ENCODE measurements at places on chromosomes 4 and X. TPM values are rescaled to one million over a fixed set of nuclear protein-coding genes. Genes with fewer than 3 reads are reported as not detected.

The ARSJ gene
- not detected for total RNA-seq

The FHL1 gene
- total RNA-seq = 7.5 TPM

The AMTN gene
- total RNA-seq = not detected

The PNMA3 gene
- 1.1 TPM for total RNA-seq

The CDKL2 gene
- 0.27 TPM for total RNA-seq

The GPRIN3 gene
- 15.6 TPM for total RNA-seq

The TECRL gene
- total RNA-seq = not detected

The KLHL4 gene
- total RNA-seq = 0.28 TPM

DNA sequence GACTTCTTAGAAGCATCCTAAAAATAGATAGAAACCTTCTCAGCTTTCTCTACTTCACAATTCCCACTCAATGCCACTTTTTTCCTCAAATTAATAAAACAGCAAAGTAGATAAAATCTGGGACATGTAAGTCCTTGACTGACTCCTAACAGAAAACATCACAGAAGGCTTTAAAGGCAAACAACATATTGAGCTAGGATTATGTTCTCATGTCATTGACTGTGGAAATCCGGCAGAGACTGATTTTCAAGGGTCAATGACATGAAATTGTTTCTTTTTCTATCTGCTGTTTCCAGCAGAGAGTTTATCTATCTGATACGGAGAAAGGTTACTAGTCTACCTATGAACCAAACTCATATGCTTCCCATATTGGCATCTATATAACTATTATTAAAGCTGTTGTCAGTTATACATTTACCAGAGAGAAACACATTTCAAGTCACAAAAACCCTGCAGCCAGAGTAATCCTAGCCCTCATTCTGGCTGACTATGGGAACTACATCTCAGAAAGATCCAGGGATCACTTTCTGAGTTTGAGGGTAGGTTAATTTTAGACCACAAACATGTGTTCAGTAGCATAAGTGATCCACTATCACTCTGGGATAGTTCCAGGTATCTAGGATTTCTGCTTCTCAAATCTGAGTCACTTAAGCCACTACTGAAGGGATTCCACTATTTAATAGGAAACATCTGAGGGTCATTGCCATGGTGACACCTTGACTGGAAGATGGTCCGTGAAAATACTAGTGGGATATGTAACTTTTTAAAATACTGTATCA is 147.6 kb downstream of the PPP3CA start:
- no peak for DNase-seq

DNA sequence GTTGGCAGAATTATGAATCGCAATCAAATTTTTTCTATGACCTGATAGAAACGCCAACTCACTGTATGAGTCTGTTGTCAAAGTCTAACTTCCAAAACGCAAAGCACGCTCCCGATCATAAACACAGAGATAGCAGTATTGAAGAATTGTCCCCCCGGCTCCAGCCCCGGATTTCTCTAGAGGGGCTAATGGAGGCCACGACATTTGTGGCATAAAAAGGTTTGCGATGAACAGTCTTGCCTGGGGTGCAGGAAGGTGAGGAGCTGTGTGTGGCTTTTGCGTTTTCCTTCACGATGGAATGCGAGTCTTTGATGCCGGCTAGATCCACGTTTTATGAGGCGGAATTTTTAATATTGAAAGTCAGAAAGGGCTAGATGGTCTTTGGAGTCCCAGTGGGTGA is 183.0 kb downstream of the CRLF2 start:
- no peak for DNase-seq

- no peak for DNase-seq
Observed at GRCh38 chr4:40185830-40186664, 10.8 kb upstream of the RHOH start.

GRCh38 chr4:150141756-150142155 is 63.5 kb downstream of the DCLK2 start:
- DNase-seq = no peak

- DNase-seq = no peak
Observed at GRCh38 chr4:12499693-12500092, 984.4 kb downstream of the RAB28 start.

DNA sequence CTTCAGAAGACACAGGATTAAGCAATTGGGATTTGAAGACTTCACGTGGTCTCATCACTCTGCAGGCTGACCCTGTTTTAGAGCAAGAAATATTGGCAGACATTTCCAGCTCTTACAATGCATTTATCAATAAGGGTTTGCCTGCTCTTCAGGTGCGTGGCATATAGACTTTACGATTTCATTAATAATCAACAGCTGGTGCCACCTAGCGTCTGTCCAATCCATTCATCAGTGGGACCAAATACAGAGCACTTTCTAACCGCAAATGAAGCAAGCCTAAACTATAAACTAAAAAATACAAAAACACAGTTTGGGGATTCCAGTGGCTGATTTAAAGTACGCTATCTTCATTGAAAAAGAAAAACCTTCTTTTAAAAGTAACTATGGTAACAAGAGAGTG is 125.4 kb upstream of the DMD start:
- DNase-seq = no peak

DNA sequence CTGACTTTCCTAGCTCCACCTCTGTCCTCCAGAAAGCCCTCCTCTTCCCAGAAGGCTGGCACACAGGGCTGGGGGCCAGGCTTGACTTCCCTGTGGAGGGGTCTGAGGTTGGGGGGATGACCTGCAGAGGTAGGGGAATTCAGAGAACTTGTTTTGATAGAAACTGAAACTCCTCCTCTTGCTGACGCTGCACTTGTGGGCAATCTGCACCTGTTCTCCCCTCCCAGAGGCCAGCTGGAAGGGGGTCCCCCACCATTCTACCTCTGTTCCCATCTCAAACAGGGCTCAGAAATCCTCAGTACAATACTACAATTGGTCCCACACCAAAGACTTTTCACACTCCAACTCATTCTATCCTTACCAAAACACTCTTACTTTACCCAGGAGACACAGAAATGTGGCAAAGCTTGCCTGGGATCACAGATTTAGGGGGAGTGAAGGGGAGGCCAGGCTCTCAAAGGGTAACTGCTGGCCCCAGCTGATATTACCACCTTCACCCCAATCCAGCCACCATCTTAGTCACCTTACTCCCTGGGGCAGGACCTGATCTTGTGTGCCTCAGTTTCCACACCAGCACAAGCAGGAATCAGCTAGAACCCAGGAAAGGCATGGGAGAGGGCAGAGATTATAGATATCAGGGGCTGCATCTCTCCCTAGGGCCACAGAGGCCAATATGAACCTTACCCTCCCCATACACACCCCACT is 18.5 kb downstream of the OTUD5 start:
- DNase-seq = peak; percentile 49

DNA sequence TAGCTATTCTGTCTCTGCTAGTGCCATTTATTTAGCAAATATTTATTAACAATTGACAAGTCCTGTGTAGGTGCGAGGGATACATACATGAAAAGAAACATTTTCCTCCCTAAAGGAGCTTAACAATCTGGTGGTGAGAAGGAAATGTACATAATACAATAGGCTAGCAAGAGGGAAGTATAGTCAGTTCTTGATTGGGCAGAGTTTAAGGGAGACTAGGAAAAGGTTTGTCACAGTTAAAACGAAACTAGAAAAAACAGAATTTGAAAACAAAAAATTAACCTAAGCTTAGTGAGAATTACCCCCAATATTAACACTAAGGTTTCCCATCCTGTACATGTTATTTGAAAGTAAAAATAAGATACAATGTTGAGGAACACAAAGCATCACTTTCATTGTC is 8.6 kb upstream of the MAML3 start:
- DNase-seq = no peak

- no peak for DNase-seq
Observed at GRCh38 chr4:119152741-119153140, 17.1 kb downstream of the MYOZ2 start.

- no peak for DNase-seq
Observed at GRCh38 chr4:83922402-83922801, 386.5 kb downstream of the GPAT3 start.

GRCh38 chr4:187289371-187289770 is 565.7 kb upstream of the FAT1 start:
- no peak for DNase-seq
